Stimulated activated CD4-positive, alpha-beta T cell treated with anti-CD3 and anti-CD28 coated beads, Interleukin-4, amount 100 ng/mL, for 1 hour (primary cell): ENCODE measurements at places on chromosomes 5 and 9.

DNA sequence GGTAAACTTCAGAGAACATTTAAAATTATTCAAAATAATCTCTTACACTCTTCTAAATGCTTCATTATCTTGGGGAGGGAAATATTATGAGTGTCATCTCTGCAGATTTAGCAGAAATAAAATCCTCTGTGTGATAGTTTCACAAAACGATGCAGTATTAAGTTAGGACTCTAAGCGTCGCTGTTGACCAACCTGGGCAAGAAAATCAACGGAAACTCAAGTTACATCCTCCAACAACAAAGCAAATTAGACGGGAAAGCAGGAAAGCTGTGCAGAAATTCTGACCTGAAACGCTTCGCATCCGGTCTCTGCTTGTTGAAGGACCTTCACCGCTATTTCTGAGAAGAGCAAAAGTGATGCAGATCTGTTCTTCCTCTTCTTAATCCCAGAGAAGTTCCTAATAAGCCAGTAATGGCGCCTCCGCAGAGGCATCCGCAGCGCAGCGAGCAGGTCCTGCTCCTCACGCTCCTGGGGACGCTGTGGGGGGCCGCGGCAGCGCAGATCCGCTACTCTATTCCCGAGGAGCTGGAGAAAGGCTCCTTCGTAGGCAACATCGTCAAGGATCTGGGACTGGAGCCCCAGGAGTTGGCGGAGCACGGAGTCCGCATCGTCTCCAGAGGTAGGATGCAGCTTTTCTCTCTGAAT, at the start of gene PCDHGA6:
Gene PCDHGA6 (plus strand): TSS at position 219 of the 645 bp plus-strand sequence. CDS start 193 bp downstream, at position 412.
- DNase-seq: no peak

DNA sequence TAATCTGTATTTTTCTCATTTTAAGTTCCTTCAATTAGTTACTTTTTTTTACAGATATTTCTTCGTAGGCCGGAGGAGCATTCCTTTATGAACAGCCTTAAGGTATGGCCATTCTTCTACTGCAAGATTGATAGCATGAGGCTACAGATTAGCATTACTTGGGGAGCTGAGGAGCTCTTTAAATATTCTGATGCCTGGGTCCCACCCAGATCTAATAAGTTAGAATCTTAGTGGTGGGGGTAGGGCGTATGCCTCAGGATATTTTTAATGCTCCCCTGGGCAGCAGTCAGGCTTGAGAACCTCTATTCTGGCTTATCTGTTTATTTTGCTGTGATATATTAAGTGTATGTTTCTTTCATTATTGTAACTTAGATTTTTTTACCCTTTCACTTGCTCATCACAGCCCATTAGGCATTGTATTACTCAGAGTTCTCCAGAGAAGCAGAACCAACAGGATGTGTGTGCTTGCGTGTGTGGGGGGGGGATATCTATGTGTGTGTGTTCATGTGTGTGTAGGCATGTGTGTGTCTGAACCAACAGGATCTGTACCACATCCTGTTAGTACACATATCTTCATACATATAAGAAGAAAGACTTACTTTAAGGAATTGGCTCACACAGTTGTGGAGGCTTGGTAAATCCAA, 91.8 kb upstream of the MTAP start:
- no peak for DNase-seq

DNA sequence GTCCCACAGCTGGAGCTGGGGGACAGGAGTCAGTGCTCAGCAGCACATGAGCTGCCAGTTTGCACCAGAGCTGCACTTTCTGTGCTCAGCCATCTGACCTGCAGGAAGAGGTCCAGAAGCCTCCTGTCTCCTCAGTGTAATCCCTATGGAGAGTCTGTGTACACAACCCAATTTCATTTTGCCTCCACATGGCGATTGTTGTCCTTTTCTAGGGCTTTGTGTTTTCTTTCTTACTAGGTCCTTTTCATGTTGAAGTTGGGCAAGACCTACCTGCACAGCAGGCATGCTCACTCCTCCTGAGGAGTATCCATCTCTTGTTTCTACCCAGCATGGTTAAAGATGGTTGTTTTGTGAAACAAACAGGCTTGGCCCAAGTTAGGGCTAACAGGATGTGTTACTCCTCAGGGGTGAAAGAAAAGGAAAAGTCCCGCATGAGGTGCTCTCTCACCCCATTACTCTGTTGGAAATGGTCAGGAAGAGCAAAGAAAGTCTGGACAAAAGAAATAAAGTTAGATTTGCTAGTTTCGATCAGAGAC, 273.0 kb downstream of the TMEM167A start:
- DNase-seq: no peak

GRCh38 chr5:157072508-157072907, 13.6 kb upstream of the HAVCR1 start:
- no peak for DNase-seq

DNA sequence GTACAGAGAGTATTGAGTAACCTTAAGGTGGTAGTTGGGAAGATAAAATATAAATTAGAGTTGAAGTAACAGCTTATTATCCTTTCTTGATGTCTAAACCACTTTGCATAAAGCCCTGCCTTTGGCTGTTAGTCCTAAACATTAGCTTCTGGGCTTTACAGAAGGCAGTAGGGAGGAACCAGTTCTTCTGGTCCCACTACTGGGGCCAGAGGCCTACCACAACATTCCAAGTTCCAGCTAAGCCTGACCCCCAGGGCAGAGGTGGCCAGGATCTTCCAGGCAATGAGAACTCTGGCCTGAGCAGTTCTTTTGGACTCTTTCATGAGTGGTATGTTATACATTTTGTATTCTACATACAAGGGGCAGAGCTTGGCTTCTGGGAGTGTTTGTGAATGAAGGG, 26.1 kb downstream of the DNAI1 start:
- DNase-seq: no peak

- DNase-seq: no peak
Observed at GRCh38 chr9:98375138-98375726, 119.8 kb upstream of the TBC1D2 start.

GRCh38 chr9:79259858-79260257, 311.9 kb upstream of the TLE4 start:
- DNase-seq: no peak

GRCh38 chr5:55230086-55230629, 3.0 kb upstream of the MCIDAS start:
- no peak for DNase-seq

DNA sequence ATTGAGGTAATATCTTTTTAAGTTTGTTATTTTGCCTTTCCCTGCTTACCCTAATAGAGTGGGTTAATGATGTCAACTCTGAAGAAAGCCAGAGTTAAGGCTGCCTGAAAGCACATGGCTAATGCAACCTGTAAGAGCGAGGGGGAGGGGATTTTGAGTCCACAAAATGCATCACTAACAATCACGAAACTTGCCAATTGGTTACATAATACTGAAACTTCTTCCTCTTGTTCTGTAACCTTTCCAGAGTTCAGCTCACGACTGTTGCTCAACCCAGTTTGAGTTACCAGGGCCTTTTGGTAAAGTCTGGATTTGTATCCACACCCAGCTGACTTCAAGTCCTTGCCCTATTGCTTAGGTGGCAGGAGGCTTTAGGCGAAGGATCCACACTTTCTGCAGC, 308.8 kb downstream of the EFNA5 start:
- no peak for DNase-seq

DNA sequence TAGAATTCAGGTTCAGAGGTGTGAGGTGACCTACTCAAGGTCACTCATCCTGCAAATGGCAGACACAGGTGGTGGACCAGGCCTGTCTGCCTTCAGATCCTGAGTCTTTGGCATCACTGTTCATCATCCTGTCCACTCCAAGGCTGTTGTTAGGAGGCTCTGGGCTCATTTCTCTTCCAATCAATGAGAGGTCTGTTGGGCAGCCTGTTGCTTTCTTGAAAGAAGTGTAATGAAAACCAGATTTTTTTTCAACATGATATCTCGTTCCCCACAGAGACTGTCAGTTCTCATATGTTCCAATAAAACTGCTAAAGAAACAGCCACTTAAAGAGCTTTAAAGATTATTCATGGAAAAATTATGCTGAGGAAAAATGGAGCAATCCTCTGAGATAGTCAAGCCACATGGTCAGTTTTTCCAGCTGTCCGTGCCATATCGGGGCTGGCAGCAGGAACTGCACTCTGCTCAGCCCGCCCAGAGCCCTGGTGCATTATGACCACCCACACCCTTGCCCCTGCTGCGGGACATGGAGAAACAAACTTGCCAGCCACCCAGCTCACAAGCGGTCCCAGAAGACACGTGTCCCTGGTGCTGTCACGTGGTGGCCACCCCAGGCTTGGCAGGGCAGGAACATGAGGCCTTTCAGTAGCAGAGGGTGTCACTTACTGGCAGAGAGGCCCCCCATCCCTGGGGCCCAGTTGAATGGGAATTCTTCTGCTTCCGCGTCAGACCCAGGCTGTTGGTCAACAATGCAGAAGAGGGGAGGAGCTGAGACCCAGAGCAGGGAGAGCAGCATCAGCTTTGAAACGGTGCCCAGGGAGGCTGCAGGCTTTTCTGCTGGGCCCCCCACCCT, 63.7 kb upstream of the ANGPTL2 start:
- DNase-seq: no peak

- DNase-seq: no peak
Observed at GRCh38 chr5:168479166-168479565, 7.1 kb upstream of the RARS1 start.

DNA sequence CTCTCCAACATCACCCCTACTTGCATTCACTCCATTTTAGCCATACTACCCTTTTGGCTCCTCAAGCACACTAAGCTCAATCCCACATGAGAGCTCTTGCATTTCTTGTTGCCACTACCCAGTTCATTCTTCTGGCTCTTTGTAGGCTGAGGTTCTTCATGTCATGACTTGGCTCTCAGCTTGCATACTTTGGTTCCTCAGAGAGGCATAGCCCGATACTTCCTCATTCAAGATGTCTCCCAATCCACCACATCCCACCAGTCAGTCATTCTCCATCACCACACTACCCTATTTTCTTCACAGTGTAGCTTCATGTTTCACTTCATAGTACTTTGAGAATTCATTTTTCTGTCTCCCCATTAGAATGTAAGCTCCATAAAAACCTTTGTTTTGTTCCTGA, 116.7 kb downstream of the NR6A1 start:
- DNase-seq: no peak

- no peak for DNase-seq
Observed at GRCh38 chr9:128505414-128505765, 871 bp downstream of the GLE1 start.

DNA sequence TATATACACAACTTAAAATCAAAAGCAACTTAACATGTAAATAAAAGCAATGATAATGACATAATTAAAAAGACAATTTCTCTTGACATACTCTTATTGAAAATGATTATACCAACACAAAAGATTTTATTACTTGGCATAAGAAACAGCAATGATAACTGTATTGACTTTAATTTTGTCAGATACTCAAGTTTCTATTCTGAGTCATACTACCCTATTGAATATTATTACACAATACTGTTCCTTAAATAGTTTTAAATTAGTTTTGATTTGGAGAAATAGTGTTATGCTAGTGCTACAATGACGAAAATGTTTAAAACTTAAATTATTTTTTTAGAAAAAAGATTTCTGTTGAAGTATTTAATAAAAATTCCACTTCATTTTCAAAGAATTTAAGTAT, 1319.3 kb upstream of the C9orf72 start:
- no peak for DNase-seq

DNA sequence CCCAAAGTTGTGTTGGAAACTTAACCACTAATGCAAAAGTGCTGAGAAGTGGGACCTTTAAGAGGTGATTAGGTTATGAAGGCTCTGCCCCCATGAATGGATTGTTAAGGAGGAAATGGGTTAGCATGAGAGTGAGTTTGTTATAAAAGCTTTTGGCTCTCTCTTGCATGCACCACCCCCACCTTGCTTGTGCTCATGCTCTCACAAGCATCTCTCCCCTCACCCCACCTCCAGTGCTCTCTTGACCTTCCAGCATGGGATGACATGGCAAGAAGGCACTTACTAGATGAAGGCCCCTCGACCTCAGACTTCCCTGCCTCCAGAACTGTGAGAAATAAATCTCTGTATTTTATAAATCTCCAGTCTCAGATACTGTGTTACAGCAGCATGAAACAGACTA, 52.8 kb downstream of the RICTOR start:
- DNase-seq: no peak

GRCh38 chr5:11072076-11072475, 311.0 kb upstream of the DAP start:
- no peak for DNase-seq

- DNase-seq: no peak
Observed at GRCh38 chr5:89471541-89471940, 588.6 kb upstream of the MEF2C start.

- peak; percentile 39 for DNase-seq
Observed at GRCh38 chr5:137743031-137743640, 7.2 kb upstream of the KLHL3 start.

- no peak for DNase-seq
Observed at GRCh38 chr9:72575666-72576065, 54.3 kb downstream of the TMC1 start.

GRCh38 chr5:172864747-172865146, 30.7 kb downstream of the ERGIC1 start:
- no peak for DNase-seq

GRCh38 chr5:170749911-170750431, 33.6 kb upstream of the GABRP start:
- DNase-seq: no peak

GRCh38 chr5:72018143-72018803, 89.0 kb upstream of the MAP1B start:
- peak; percentile 60 for DNase-seq

DNA sequence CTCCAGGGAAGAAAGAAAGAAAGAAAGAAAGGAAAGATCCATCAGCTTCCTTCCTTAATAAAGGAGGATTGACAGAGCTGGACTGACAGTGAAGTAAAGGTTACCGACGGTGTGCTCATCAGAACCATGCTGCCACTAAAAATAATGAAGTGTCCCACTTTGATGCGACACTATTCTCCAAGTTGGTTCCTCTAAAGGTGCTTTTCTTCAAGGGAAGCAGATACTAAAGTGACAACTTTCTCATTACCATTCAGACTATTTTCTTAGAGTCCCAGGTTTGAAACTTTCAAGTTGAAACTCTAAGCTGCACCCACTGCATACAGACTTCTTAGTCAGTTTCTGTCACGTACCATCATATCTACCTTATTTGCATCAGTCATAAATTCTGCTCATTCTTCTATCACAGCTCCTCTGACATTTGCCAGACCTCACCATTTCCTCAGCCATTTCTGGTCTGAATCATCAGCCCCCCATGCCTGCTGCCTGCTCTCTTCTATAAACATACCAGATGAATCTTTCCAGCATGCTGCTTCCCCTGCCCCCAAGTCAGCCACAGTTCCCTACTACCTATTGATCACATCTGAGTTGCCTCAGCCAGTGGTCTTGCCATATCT, 177.6 kb downstream of the DEPDC1B start:
- no peak for DNase-seq

- DNase-seq: no peak
Observed at GRCh38 chr5:36882250-36882649, 5.7 kb downstream of the NIPBL start.
